SK-N-DZ (cell line): ENCODE measurements at places on chromosomes 3 and 15.

DNA sequence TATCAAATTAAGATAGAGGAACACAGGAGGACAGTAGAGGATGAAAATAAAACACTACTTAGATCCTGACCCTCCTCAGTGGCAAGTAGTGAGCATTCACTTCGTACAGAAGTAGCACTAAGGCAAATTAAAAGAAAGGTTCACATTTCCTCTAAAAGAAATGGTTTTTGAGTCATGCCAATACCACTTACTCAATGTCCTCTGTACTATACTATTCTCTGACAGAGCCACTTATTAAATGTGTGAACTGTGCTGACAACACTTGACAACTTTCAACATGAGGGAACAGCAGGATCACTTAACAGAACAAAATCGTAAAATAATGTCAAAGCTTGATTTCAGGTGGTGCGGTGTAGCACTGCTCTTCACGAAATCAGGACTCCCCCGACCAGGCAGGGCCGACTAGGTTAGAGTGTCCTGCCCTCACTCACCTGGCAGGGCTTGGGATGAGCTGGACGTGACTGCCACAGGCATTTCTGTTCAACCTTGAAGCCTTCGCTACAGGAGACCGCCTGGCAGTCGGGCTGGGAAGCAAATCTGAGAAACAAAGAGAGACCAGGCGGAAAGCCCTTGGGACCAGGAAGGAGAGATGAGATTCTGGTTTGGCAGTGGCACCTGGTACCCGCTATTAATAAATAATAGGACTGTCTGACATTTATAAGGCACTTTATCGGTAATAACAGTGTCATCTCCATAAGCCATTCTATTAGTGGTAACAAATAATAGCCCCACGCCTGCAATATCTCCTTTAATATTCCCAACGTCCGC, 611 bp upstream of the SLC27A2 start:
- DNase-seq = no peak

- no peak for DNase-seq
These were observed 5.0 kb upstream of the IL17RC start for GRCh38 chr3:9911863-9912262.

GRCh38 chr3:99637016-99637367, 1.4 kb upstream of the COL8A1 start:
- no peak for DNase-seq

DNA sequence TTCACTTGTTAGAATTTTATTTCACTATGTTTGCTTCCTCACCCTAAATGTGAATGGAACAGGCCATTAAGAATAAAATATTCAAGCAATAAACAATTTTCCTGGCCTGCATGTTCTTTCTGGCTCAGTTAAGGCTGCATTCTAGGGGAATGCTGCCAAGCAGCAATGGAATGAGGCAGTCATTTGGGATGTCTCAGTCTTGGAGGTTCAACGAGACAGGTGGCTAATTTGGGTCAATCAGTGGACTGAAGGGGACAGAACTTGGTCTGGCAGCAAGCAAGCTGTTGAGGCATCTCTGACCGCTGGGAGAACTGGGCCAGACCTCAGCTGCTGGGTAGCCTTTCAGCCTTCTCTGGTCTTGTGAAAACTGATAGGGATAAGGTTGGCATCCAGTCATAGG, 241.6 kb downstream of the NLGN1 start:
- DNase-seq = no peak

GRCh38 chr3:106425916-106426315, 557.1 kb upstream of the CBLB start:
- DNase-seq = peak; percentile 72

DNA sequence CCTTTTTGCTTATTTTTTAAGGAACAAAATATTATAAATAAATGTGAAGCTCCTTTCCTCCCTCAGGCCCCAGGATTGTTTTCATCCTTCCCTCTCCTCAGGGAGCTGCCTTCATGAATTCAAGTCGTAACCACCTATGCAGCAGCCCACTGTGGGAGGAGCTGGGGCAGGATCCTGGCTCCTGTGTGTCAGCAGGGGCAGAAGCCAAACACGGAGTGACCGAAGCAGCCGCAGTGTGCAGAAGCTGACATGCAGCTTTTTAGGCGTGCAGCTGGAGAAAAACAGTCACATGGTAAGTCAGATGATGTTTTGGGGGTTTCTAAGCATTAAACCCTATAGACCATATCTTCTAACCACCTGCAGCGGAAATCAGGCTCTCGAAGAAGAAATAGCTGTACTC, 231.3 kb downstream of the OCA2 start:
- DNase-seq = no peak

GRCh38 chr3:194046531-194046930, 89.4 kb upstream of the HES1 start:
- DNase-seq = no peak

GRCh38 chr15:80173022-80173759, 20.4 kb downstream of the FAH start:
- peak; percentile 57 for DNase-seq

DNA sequence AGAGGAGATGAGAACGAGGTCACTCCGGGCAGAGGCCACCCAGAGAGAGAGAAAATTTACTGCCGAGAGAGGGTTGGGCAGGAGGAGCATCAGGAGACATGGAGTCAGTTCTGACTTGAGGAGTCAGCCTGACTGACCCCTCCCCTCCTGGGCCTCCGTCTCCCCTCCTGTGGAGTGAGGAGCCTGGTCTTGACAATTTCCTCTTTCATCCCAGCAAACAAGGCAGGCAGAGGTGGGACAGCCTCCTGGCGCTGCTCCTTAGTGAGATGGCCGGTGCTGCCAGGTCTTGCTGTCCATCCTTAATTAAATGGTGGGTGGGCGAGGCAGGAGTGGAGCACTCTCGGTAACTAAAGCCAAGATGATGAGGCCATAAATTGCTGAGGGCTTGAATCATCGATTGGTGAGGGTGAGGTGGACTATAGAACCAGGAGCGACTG, 60.6 kb downstream of the CYP11A1 start:
- DNase-seq = no peak

GRCh38 chr15:81265256-81265943, 58.5 kb downstream of the STARD5 start:
- DNase-seq = no peak

DNA sequence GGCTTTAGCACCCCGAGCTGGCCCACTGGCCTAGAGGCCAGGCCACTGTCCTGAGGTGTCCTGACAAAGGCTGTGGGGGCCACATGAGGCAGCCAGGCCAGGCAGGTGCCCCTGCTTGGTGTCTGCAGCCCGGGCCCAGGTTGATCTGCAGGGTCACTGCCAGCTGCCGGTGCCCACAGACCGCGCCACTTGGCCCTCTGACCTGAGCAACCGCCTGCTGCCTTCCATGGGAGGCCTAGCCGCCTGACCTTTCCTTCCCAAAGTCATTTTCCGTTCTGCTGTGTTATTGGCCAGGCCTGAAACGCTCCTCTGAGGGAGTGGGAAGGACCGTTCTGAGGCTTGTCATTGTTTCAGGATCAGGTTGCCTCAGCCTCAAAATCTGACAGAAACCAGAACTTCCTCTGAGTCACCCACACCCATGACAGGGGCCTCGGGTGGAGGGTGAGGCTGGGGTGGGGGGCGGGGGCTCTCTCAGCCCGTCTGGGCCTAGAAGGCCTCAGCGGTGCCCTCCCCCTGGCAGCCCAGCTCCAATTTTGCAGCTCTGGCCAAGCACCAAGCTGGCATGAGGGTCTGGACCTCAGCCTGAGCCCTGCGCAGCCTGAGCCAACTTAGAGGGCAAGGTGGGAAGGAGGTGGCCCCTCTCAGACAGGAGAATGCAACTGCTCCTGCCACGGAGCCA, 140.7 kb upstream of the MEF2A start:
- DNase-seq = peak; percentile 52

DNA sequence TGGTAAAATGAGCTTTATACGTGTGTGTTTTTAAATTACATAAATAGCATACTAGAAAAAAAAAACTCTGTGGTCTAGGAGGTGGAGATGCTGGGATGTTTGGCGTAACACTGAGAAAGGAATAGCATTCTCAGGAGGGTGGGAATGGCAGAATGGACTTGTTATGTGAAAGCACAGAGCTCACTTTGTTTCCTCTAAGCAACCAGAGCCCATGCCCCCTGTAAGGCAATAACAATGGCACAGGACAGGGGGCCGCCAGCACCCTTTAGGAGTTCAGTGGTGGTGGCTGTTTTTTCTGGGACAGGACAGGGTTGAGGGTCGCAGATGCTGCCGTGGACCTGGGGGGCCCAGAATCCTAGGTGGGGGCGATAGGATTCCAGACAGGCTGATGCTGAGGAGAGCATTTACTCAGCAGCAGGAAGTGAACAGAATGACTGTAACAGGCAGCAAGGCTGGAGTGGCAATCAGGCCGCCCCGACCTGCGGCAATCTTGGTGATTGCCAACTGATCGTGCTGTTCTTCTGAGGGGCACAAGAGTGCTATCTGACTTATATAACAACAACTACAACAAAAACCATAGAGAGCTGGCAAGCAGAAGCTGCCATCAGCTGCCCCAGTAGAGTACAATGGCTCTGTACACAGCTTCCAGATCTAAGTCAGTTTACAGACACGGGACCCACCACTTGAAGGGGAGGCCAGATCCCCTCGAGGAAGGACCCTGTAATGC, 160.4 kb downstream of the UACA start:
- no peak for DNase-seq

DNA sequence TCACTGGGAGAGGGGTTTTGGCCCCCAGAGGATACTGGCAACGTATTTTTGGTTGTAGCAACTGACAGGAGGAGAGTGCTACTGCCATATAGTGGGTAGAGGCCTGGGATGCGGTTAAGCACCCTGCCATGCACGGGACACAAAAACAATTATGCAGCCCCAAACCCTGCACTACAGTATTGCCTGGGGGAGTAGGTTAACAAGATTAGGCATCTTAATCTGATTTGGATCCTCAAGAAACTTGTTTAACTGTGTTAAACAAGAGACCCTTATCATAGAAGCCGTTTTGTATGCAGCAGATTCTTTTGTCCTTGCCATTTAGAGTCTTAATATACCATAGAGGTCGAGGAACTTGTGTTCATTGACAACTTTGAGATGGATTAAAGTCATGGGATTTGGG, 3.4 kb downstream of the PHLDB2 start:
- peak; percentile 80 for DNase-seq

GRCh38 chr3:4772171-4772804, 206.9 kb upstream of the BHLHE40 start:
- DNase-seq = no peak

DNA sequence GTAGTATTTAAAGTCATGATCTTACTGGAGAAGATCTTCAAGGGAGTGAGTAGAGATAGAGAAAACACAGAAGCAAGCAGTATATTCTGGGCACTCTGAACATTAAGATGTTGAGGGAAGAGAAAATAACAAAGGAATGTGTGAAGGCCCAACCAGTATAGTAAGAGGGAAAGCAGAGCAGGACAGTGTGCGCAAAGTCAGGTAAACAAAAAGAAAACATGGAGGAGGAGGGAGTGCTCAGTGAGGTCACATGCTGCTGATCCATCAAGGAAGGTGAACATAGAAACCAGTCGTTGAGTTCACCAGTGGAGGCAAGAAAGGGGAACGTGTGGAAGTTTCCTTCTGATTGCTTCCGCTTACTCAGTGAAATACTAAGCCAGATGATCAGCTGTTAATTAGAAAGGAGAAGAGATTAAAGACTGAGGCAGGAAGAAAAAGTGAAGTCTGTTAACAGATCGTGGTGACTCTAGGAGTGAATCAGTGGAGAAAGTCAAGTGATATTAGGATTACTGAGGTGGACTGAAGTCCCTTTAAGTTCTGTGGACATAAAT, 47.2 kb downstream of the OPA1 start:
- DNase-seq = no peak

DNA sequence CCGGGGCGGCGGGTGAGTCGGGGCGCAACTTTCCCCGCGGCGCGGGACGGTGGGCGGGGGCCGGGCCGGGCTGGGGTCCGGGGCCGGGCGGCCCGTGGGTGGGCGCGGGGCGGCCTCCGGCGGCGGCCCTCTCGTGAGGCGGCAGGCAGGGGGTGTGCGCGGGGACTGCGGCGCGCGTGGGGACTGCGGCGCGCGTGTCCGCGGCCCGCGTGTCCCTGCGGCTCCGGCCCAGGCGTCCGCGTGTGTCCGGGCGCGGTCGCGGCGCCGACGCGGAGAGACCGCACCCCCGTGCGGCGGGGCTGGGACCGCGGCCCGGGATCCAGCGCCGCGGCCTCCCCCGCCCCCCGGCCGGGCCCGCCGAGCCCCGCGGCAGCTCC, 349 bp downstream of the PLXNA1 start:
- no peak for DNase-seq

DNA sequence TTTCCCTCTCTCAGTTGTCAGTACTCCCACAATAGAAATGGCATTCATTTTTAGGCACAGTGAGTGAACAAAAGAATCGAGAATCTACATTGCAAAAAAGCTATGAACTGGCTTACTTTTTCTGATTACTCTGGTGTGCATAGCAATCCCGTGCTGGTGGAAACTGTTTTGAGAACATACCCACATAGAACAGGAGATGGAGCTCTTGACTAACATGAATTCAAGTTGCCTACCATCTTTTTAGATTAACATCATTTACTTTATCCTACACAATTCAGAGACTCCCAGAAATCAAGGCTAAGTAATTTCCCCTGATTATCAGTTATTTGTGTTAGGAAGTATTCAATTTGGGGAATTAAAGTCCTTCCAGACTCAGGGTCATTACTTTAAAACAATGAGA, 326.6 kb downstream of the ARPP21 start:
- DNase-seq = peak; percentile 66

GRCh38 chr15:44738340-44738984, 2.1 kb downstream of the TRIM69 start:
- DNase-seq = peak; percentile 55

GRCh38 chr15:41852736-41853590, 14.3 kb downstream of the PLA2G4B start:
- no peak for DNase-seq

- peak; percentile 42 for DNase-seq
These were observed 23.0 kb upstream of the MUC20 start for GRCh38 chr3:195697582-195698324.

- DNase-seq = no peak
These were observed 214.4 kb downstream of the OSBPL10 start for GRCh38 chr3:31766669-31767068.

DNA sequence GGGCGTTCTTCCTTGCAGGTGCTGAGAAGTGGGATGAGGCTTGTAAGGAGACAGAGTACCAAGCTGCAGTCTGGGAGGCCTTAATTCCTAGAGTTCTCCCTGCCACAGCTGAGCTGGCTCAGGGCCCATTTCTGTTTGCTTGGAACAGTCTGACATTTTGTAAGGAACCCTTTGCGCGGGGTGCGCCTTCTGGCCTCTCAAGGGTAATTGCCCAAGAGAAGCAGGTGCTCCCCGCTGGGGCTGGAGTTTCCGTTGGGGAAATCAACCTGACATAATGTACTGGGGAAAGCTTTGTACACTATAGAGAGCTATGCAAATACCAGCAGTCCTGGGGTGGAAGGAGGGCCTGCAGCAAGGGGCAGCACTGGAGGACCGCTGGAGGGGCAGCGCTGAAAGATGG, 83.6 kb downstream of the HMG20A start:
- no peak for DNase-seq

DNA sequence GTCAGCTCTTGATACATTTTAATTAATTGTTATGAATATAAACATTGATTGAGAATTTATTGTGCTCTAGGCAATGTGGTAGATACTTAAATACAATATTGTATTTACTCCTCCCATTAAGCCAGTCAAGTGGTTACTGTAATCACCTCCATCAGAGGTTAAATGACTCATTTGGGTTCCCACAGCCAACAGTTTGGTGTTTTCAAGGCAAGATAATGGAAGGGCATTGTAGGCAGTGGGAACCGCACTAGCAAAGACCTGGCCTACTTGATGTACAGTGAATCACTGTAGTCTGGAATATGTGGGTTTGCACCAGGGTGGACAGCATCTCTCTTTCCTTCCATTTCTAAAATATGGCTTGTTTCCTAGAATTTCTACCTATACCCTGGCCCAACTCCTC, 127.4 kb downstream of the EDEM1 start:
- DNase-seq = no peak
